Stimulated activated CD8-positive, alpha-beta memory T cell treated with anti-CD3 and anti-CD28 coated beads, Interleukin-7, amount 100 ng/mL, for 4 hours (primary cell): ENCODE measurements at places on chromosomes 5 and 9.

- no peak for DNase-seq
Observed at GRCh38 chr9:79673614-79674013, 101.8 kb downstream of the TLE4 start.

DNA sequence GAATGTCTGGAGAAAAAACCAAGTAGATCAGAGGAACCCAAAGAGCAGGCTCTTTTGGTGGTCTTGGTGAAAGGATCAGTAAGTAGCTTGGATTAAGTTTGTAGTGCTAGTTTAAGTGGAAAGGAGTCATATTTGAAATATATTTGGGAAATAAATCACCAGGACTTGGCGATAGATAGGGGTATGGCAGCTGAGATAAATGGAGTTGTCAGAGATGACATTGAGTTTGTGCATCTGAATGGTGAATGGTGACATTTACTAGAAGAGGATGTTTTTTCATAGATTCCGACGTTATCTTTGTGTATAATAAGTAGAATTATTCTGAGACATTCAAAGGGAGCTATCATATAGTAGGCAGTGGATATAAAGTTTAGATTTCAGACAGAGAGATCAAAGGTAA is 143.6 kb upstream of the RASGRF2 start:
- no peak for DNase-seq

DNA sequence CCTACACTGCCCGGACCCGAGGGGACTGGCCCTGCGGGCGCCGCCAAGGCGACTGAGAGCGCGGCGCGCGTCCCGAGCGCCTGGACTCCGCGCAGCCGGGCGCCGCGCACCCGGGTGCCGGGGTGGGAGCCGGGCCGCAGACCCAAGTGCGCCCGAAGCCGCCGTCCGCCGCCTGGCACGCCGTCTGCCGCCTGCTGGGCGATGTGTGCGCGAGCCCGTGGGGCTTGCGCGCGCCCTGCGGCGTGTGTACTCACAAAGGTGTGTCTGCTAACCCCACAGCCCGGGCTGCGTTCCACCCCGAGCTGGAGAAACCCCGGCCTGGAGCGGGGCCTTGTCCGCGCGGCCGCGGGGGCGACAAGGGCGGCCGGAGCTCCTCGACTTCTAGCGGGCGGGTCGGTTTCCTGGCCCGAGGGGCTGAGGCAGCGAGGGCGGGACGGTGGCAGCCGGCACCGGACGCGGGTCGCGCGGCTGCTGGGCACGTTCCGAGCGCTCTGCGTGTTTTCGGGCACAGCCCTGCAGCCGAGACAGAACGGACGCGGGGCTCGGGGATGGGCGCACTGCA is 1.1 kb upstream of the ZSWIM6 start:
- DNase-seq, result no peak

GRCh38 chr5:103472830-103473229 is 89.8 kb downstream of the NUDT12 start:
- DNase-seq, result no peak

GRCh38 chr9:87890837-87891236 is 8.2 kb downstream of the SPATA31E1 start:
- DNase-seq, result no peak

DNA sequence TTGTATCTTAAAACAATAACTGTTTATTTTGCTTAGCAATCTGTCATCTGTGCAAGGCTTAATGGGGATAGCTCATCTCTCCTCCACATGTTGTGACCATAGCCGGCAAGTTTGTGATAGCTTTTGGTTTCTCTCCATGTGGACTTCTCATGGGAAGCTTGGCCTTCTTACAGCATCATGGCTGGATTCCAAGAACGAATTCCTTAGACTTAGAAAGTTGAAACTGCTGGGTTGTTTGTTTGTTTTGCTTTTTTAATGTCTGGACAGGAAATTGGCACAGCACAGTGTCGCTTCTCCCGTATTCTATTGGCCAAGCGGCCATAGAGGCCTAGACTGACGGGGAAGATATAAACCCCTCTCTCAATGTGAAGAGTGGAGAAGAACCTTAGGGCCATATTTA is 61.0 kb upstream of the PRDM9 start:
- no peak for DNase-seq

DNA sequence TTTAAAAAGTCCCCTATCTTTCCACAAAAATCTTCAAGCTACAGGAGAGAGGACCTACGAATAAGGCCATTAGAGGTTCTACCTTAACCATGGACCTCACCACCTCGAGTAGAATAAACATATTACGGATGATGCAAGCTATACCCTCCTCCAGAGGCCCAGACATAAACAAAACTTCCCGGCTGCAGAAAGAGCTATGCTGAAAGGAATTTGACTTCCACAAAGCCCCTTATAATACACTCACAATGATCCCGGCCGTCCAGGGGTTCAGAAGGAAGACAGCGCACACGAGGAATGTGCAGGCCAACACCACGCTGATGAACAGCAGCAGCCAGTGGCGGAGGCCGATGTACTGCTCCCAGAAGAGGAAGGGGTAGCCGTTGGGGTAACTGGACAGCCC is 59.0 kb downstream of the PTCH1 start:
- no peak for DNase-seq

GRCh38 chr5:39439582-39440162 is 14.9 kb upstream of the DAB2 start:
- no peak for DNase-seq

DNA sequence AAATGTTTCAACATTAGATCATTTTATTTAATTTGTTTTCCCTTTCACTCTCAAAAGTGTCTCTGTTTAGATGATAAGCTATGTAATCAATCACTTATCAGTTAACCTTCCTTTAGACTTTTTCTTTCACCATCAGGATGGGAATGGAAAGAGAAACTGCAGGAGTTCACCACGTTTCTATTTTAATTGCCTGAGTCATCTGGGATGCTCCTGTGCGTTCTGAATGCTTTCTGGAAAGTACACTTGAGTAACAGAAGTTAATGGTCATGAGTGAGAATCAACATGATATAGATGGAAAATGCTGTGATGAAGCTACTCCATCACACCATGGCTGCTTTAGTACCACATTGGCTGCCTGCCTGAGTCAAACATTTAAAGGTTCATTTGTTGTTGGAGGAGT is 783.3 kb upstream of the CDH9 start:
- no peak for DNase-seq

- no peak for DNase-seq
Observed at GRCh38 chr9:38228331-38229103, 159.5 kb upstream of the SHB start.
